Small intestine (tissue), 16 donors: ENCODE measurements at places on chromosomes 4 and X. TPM values are rescaled to one million over a fixed set of nuclear protein-coding genes. Genes with fewer than 3 reads are reported as not detected.

DNA sequence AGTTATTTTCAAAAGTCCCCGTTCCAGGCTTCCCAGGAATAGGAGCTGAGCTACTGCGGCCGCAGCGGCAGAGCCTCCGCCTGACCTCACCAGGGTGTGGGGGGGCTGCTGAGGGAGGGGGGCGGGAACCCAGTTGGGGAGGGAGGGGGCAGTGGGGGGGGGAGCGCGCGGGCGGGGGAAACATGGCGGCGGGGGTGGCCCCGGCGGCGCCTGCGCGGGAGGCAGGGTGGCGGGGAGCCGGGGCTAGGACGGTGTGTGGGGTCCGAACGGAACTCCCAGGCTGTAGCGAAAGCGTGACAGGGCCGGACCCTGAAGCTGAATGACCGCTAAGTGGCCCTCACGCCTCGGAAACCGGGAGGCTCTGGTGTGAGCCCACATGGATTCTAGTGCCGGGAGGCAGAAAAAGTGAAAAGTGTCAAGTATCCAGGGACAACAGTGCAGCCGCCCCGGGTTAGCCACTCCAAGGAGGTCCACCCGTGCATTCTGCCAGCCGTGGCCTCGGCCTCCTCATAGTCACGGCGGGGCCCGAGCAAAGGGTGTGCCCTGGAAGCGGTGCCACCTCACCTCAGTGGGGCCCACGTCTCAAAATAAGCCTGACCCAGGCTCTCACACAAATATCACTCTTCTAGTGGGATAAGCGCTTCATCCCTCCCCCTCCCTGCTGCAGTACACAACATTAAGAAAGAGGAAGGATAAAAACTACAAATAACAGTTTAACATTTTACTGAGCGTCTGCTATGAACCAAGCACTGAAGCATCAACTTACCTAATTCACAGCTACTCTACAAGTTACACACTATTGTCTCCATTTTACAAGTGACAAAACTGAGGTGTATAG is at the start of gene KLHL13:
Gene KLHL13, minus strand, starts transcription at position 98 of the 838 bp plus-strand sequence. CDS start 88,337 bp downstream, outside the sequence.
- peak; percentile 19 for DNase-seq
- no peaks in the 10 kb centered on the region for H3K36me3 ChIP-seq
- no peaks in the 10 kb centered on the region for H3K27me3 ChIP-seq
- no peak within 1 kb of the TSS for H3K27ac ChIP-seq
- no peaks in the 10 kb centered on the region for H3K4me1 ChIP-seq

The SHROOM4 gene
- polyA plus RNA-seq = under 0.01 TPM

DNA sequence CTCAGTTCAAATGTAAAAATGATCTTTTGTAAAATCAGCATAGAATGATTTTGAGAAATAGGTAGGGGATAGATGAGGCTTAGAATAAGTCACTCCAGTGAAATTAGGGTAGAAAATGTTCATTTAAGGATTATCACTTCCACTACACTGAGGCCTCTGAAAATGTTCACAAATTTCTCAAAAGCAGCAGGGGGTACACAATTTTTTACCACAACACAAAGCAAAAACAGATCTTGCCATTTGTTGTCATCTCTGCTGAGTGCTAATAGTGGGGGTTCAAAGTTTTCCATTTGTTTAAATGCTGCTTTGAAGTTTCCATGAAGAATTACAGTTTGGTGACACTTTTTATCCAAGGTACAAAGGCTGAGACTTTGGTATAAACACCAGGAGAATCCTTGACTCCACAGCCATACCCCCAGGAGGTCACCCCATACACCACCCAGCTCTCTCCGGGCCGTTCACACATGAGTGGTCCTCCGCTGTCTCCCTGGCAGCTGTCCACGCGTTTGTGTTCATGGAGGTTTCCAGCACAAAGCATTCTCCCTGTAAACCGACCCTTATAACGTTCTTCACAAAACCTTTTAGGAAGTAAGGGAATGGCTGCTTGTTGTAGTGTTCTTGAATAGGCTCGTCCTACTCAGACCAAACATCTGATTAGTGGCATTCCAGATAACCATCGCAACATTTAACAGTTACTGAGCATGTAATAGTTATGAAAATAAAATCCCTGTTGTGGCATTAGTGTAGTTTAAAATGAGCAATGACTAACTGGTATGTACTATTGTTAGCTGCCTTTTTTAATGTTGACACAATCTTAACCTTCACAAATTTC is 71.0 kb downstream of the PRSS12 start:
- no peak overlapping the region for H3K27ac ChIP-seq
- no peak for DNase-seq
- no peaks in the 10 kb centered on the region for H3K36me3 ChIP-seq
- H3K27me3 ChIP-seq = no peaks in the 10 kb centered on the region
- peaks cover 19% of the 10 kb centered on the region for H3K4me1 ChIP-seq
- H3K4me3 ChIP-seq = no peak overlapping the region

DNA sequence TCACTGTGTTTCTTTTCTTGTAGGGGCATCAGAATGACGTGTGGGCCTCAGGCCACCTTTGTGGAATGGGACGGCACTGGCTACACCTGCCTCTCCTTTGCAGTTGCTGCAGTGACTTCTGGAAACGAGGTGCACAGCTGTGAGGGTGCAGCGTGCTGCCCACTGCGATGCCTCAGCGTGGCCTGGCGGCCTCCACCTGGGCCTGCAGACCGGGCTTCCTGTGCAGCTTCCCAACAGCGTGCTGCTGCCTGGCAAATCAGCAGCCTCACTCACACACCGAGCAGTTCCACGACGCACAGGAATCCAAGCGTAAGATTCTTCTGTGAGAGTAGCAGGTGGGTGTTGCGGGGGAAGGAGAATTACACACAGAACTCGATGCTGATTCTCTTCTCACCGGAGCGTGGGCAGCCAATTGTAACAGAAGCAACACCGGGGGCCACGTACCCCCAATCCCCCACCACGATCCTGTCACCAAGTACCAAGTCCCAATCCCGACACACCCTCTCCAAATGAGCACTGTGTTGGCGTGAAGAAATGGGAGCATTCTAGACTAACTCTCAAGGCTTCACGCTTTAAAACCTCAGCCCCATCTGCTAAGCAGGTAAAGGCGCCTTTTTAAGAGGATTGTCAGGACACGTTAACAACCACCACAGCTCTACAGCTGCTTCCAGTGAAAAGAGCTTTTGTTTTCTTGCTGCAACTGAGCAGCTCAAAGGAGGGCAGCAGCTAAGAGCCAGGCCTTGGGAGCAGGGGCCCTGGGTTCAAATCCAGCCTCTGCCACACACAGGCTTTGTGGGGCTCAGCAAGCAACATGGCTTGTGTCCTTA is 16.9 kb downstream of the WDR1 start:
- no peak overlapping the region for H3K4me3 ChIP-seq
- no peaks in the 10 kb centered on the region for H3K27me3 ChIP-seq
- peak overlapping the region; percentile 12 for H3K27ac ChIP-seq
- H3K4me1 ChIP-seq = peaks cover 10% of the 10 kb centered on the region
- DNase-seq = no peak

GRCh38 chr4:95386410-95386809 is 162.4 kb downstream of the UNC5C start:
- no peaks in the 10 kb centered on the region for H3K36me3 ChIP-seq
- DNase-seq = no peak
- no peaks in the 10 kb centered on the region for H3K4me1 ChIP-seq
- no peak overlapping the region for H3K27ac ChIP-seq
- no peak overlapping the region for H3K4me3 ChIP-seq

The LAMP2 gene
- 167 TPM for polyA plus RNA-seq

DNA sequence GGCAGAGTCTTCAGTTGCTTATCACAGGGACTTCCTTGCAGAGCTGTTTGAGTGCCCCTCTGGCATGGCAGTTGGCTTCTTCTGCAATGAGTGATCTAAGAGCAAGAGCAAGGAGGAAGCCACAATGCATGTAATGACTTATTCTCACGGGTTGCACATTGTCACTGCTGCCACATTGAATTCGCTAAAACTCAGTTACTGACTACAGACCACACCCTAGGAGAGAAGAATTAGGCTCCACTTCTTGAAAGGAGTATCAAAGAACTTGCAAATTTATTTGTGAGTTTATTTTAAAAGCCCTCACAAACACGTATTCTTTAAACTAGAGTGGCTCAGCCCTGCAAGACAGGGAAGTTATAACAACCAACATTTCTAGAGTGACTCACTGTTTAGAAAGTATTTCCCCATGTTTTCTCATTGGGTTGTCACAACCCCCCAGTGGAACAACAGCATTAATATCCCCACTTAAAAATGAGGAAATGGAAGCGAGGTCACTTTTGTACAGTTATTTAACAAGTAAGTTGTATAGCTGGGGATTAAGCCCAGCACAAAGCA is 32.4 kb upstream of the RBPJ start:
- no peaks in the 10 kb centered on the region for H3K4me1 ChIP-seq
- H3K27ac ChIP-seq = peak overlapping the region; percentile 25
- H3K27me3 ChIP-seq = no peaks in the 10 kb centered on the region
- H3K4me3 ChIP-seq = no peak overlapping the region
- DNase-seq = no peak

The NIPAL1 gene
- polyA plus RNA-seq = 37.4 TPM

DNA sequence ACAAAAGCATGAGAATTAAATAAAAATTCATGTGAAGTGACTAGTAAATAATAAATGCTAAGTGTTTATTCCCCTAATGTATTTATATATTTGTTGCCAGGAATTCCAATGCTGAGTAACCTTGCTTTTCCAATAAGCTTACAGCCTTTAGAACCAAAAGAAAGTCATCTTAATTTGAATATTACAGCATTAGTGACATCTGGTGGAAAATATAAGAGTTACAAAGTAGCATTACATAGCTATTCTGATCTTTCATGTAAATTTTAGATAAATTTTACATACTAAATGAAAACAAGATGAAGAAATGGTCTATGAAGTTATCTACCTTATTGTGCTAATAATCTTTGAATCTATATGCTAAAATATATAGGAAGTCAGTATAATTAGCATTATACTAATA is 10.4 kb downstream of the MAD2L1 start:
- no peaks in the 10 kb centered on the region for H3K27me3 ChIP-seq
- no peaks in the 10 kb centered on the region for H3K4me1 ChIP-seq
- DNase-seq = no peak

DNA sequence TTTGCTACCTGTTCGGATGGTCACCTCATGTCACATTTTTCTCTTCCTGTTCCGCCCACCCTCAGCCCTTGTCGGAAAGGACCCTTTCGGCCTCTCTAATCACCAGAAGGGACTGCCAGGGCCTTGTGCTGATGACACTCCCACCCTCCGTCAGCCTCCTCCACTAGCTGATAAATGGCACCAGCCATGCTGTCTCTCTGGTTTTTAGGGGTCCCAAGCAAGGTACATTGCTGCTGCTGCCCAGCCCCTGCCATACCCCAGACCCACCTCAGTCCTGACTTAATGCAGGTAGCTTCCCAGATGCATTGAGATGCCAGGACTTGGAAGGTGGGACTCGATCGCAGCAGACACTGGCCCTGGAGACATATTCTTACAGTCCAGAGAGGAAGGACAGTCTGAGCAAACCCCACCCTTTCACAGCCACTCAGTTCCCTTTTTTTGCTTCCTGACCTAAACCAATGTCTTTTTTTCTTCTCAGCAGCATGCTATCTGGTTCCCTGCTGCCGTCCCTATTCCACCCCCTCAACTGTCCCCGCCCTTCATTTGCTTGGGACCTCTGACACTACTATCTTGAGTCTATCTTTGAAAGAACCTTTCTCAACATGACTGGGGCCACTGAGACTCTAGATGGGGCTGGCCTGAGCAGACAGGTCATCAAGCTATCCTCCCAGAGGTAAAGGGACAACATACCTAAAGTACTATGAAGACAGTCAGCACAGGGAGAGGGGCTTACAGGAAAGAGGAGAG is at the start of gene BTK:
Gene BTK, minus strand, starts transcription at position 397 of the 747 bp plus-strand sequence. CDS start 10,907 bp downstream, outside the sequence.
- no peak within 1 kb of the TSS for H3K4me3 ChIP-seq
- peaks cover 3% of the 10 kb centered on the region for H3K4me1 ChIP-seq
- H3K36me3 ChIP-seq = no peaks in the 10 kb centered on the region
- no peaks in the 10 kb centered on the region for H3K27me3 ChIP-seq
- H3K27ac ChIP-seq = no peak within 1 kb of the TSS

DNA sequence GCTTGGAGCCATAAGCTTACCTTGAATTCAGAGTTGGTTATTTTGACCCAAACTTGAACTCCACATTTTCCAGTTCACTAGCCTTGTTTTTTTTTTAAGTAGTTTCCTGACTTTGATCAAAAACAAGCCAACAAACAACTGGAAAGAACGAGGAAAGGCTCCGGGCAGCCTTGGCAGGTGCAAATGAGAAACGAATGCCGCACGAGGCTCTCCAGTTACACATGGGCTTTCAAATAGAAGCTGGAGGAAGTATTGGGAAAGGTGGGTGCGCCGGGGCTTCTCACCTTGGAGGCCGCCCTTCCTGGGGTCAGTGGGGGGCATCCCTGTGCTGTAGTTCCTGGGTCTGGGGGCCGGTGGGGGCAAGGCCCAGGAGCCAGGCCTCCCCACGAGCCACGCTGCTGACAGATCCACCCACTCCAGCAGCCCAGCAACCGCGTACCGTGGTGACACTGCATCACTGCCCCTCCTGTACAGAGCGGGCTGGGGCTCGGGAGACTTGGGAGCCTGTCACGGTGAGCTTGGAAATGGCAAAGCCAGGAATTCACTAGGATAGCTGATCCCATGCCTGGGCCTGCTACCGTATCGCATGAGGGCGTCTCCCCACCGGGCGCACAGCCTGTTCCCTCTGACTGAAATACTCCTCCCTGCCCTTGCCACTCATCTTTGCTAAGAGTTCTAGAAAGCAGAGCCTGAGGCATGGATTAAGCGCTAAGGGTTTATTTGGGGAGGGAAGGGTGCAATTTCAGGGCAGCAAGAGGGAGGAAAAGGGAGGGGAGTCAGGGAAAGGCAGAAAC is 50.9 kb upstream of the ADRA2C start:
- no peaks in the 10 kb centered on the region for H3K36me3 ChIP-seq
- H3K27me3 ChIP-seq = no peaks in the 10 kb centered on the region
- H3K4me1 ChIP-seq = no peaks in the 10 kb centered on the region
- no peak overlapping the region for H3K4me3 ChIP-seq
- H3K27ac ChIP-seq = no peak overlapping the region

GRCh38 chrX:13180807-13181206 is 136.4 kb upstream of the FAM9C start:
- no peaks in the 10 kb centered on the region for H3K4me1 ChIP-seq
- no peak overlapping the region for H3K27ac ChIP-seq
- no peaks in the 10 kb centered on the region for H3K36me3 ChIP-seq
- no peaks in the 10 kb centered on the region for H3K27me3 ChIP-seq
- H3K4me3 ChIP-seq = no peak overlapping the region

GRCh38 chrX:101744085-101744484 is 84.4 kb upstream of the ARMCX2 start:
- H3K36me3 ChIP-seq = no peaks in the 10 kb centered on the region
- H3K4me3 ChIP-seq = no peak overlapping the region
- H3K27ac ChIP-seq = no peak overlapping the region

GRCh38 chrX:13043138-13043537 is 1.3 kb downstream of the FAM9C start:
- DNase-seq = no peak
- H3K4me3 ChIP-seq = no peak overlapping the region
- no peaks in the 10 kb centered on the region for H3K4me1 ChIP-seq
- H3K36me3 ChIP-seq = no peaks in the 10 kb centered on the region

The WDFY3 gene
- polyA plus RNA-seq = 33.3 TPM

GRCh38 chr4:145609481-145610427 is 9.4 kb upstream of the MMAA start:
- no peaks in the 10 kb centered on the region for H3K36me3 ChIP-seq
- no peak overlapping the region for H3K4me3 ChIP-seq
- H3K4me1 ChIP-seq = no peaks in the 10 kb centered on the region
- H3K27ac ChIP-seq = no peak overlapping the region
- peak; percentile 75 for DNase-seq

The RAB33B gene
- 4.5 TPM for polyA plus RNA-seq

- H3K36me3 ChIP-seq = no peaks in the 10 kb centered on the region
- no peak overlapping the region for H3K27ac ChIP-seq
- no peaks in the 10 kb centered on the region for H3K4me1 ChIP-seq
Measured at GRCh38 chr4:187586892-187587291, 408.7 kb upstream of the ZFP42 start.
